ENCODE measurements at places on chromosomes 5 and 9.

GRCh38 chr9:2066312-2067273 lies 51.4 kb downstream of the SMARCA2 start:
- no peak for DNase-seq

GRCh38 chr5:98258939-98259338 lies 514.5 kb upstream of the RGMB start:
- DNase-seq: no peak

DNA sequence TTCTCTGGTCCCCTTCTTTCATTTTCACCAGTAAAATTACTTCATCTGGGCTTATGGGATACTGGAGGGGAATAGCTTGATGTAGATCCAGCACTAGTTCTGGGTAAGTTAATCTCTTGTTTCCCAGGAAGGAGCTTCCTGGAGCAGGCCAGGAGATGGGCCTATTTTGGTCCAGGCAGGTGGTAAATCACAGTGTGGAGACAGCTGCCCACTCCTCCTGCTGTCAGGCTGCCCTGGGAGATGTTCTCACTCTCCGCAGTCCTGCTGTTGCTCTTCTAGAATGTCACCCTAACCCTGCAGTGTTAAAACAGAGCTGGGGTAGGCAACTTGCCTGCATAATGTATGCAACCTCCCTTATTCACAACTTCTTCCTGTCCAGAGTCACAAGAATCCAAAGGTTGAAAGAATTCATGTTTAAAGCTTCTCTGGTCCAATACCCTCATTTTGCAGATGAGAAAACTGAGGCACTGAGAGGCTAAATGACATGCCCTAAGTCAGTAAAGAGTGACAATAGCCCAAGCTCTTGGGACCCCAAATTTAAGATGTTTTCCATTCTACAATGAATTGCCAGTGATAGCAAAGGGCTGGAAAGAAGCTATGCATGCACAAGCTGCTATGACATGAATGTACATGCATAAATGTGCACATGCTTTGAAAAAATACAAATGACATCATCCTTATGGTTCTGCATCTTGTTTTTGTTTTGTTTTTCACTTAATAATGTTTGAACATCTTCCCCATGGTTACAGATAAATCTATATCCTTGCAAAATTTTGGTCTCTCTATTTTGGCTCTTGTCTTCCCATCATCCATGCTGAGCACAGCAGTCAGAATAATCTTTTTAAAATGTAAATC lies 71.8 kb upstream of the ADRA1B start:
- DNase-seq: no peak

DNA sequence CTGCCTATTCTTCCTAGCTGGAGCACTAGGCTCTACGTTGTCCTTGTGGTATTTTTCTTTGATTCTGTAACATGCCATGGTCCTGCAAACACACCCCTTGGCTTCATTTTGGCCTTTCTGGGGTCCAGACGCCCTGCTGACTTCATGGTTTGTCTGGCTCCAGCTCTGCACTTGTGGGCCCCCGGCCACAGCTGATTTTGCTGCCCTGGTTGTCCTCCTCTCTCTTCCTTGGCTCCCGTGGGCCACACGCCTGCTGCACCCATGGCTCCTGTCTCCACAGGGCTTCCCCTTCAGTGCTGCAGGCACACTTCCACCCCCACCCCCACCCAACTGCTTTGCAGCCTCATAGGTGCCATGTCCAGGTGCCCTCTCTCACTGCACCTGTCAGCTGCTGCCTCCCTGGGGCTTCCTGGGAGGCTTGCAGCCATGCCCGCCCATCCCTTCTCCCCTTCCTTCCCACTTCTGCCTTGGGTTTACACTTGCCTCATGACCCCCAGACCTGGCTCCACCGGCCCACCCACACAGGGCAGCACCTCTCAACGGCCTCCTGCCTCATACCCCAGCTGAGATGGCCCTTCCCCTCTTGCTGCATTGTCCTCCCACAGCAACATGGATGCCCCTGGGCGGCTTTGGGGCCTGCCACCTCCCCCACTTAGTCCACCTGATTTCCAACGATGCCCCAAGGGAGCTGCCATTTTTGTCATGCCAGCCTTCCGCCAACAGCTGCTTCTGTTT lies 25.6 kb downstream of the SLC6A3 start:
- DNase-seq: no peak

GRCh38 chr9:122827761-122828093 lies 661 bp downstream of the PDCL start:
- DNase-seq: no peak

- DNase-seq: no peak
These were observed 286 bp upstream of the ZNF483 start for GRCh38 chr9:111524731-111525055.

DNA sequence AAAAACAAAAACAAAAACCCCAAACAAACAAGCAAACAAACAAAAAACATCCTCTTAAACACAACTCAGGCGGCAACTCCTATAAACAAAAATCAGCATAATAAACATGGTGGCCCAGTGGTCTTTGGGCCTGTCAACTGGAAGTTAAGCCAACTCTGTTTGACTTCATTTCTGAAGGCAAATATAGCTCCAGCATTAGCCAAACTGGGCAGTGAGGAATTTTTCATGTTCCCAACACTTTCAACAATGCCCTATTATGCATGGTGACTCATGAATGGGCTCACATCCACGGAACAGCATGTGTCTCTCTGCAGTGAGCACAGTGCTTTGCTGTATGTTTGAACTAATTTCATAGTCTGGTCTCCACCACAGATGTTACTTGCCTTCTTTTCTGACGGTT lies 143.9 kb upstream of the STC2 start:
- DNase-seq: no peak

Data from NCI-H1694 treated with DMSO at 0.1 percent for 48 hours (cell line).